AG04450 (cell line): ENCODE measurements at places on chromosomes 7 and 10.

DNA sequence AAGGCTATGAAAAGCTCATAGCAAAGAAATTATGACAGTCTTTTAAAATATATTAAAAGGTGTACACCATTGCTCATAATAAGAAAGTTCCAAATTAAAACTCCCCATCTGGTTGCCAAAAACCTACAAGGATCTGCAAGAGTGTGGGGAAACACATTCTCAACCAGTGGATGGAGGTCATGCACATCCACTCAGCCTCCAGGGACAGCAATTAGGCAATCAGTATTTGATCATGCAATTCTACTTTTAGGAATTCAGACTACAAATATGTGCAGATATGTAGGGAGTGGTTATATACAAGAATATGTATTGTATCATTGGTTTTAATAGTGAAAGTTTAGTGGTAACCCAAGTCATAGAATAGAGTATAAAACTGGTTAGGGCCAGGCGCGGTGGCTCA lies 157.8 kb downstream of the FGFR2 start:
- no peak for DNase-seq

- no peak for DNase-seq
These were observed 1.0 kb downstream of the ASB10 start for GRCh38 chr7:151185762-151186639.

- no peak for DNase-seq
These were observed 10.3 kb downstream of the TYW1 start for GRCh38 chr7:67006965-67007364.

- DNase-seq: no peak
These were observed 277.5 kb downstream of the PLXNA4 start for GRCh38 chr7:132298790-132299189.

DNA sequence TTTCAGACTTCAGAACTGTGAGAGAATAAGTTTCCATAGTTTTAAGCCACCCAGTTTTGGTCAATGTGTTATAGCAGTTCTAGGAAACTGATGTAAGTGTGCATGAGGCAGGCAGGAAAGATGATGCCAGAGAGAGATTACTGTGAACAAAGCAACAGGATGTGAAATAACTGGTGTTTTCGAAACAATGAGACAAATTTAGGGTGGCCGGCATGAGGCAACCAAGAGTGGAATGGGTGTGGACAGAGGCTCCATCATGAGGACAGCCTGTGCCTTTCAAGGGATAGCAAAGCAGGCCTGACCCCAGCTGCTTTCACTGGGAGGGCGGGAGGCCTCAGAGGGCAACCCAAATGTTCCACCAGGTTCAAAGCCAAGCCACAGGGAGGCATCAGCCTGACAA lies 67.3 kb upstream of the UCN3 start:
- DNase-seq: no peak

DNA sequence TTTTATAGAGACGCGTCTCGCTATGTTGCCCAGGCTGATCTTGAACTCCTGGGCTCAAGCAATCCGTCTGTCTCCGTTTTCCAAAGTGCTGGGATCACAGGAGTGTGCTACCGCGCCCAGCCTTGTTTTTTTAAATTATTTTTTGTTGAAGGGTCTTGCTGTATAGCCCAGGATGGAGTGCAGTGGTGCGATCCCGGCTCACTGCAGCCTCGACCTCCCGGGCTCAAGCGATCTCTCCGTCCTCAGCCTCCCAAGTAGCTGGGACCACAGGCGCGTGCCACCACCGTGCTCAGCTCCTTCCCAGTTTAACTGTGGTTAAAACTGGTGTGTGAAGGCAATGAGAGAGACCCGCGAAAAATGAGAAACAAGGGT lies 11.0 kb upstream of the HNRNPF start:
- DNase-seq: no peak

DNA sequence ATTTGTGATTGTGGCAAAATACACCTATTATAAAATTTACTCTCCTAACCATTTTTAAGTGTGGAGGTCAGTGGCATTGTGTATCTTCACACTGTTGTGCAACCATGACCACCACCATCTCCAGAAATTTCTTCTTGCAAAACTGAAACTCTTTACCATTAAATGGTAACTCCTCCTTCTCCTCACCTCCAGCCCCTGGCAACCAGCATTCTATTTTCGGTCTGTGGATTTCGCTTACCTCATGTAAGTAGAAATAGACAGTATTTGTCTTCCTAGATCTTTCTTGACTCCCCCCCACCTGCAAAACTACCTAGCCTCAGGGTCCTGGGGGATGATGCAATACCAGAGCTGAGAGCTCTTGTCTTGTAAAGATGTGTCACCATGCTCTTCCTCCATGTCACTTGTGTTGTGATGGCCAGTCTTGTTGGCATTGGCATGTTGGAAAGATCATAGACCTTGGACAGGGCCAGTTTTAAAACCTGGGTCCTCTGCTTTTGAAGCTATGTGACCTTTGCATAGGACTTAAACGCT lies 71.1 kb upstream of the EMX2 start:
- DNase-seq: no peak

- no peak for DNase-seq
These were observed 30.3 kb downstream of the C7orf33 start for GRCh38 chr7:148620749-148621359.

GRCh38 chr7:88256906-88257305 lies 37.1 kb upstream of the SRI start:
- DNase-seq: no peak

GRCh38 chr7:77606562-77606961 lies 69.5 kb downstream of the PTPN12 start:
- no peak for DNase-seq
